ENCODE measurements at places on chromosomes 6 and 20. TPM values are rescaled to one million over a fixed set of nuclear protein-coding genes. Genes with fewer than 3 reads are reported as not detected.

MUC21 gene
- total RNA-seq = not detected

TBXT gene
- not detected for total RNA-seq

SLC17A3 gene
- total RNA-seq = not detected

- DNase-seq = no peak
These were observed 141.5 kb downstream of the BMP7 start for GRCh38 chr20:57124800-57125517.

- no peak for DNase-seq
These were observed 5.5 kb downstream of the CASP8AP2 start for GRCh38 chr6:89834884-89835792.

DNA sequence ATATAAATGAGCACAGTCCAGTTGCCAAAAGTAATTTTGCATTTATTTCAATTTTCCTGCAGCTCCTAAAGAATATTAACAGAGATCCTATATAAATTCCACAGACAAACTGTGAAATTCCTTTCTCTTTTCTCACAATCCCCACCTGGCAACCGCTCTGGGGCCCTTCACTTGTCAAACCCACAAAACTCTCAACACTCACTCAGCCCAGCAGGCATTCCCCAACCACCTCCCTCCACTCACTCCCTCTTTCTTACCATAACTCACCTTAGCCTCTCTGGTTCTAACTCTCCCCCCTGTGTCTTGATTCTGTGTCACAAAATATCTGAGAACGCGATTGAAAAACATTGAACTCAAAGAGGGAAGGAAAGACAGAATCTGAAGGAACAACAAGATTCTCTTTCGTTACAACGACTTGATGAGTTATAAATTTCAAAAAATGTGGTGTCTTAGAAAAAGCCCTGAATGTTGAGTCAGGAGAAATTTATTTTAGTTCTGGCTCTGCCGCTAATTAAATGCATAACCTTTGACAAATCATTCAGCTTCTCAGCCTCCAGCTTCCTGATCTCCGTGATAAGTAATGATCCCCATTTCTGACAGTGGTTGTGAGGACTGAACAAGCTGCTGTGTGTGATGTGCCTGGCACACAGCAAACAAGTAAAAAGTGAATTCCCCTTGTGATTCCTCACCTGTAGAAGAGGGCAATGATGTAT, 87.9 kb downstream of the UNC5CL start:
- DNase-seq = no peak

DNA sequence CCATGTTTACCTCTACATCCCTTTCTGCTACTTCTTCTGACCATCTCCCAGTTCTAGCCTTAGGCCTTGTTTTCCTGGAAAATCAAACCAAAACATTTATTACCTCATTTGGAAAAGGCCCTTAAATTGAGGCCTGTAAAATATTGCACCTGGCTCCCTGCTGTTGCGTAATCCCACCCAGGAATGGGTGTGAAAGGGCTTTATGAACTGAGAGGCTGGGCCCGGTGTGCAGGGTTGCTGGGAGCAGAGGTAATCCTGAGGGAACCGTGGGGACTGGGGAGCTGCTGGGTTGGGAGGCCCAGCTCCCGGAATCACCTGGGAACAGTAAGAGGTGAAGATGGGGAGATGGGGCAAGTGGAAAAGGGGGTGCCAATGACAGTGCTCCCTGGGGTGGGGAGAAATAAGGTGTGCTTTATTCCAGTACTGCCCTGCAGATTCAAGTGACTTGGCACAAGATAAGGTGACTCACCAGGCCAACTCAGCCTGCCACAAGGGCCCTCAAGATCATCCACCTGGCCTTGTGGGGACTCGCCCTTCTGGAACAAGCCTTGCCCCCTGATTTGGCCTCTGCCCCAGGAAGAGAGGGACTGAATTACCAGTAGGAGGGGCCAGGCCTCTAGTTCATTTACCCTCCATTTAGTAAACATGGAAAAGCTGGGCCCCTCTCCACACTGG, 44.2 kb downstream of the KCNK5 start:
- no peak for DNase-seq

LY6G6C gene
- not detected for total RNA-seq

- DNase-seq = peak; percentile 36
These were observed 10.8 kb upstream of the RNF24 start for GRCh38 chr20:4026093-4026601.

DNA sequence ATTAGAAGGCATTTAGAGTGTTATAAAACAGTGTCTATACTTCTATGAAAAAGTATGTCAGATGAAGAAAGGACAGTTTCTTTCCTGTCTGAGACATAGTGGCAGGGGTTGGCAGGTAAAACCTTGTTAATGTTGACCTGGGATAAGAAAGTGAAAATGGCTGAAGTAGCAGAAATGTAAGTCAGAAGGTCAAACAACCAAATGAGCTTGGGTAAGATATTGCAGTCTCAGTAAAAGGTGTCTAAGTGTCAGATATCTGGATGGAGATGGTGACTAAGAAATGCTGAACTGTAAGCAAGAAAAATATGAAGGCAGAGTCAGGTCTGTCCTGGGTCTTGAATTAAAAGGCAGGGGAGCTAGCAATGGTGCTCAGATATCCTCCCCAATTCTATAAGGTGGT, 400.3 kb downstream of the CD109 start:
- DNase-seq = no peak

SLC32A1 gene
- 18.5 TPM for total RNA-seq

GRCh38 chr6:14681699-14682487, 564.0 kb upstream of the JARID2 start:
- no peak for DNase-seq

All from spinal cord (tissue), 10 donors.